ENCODE measurements at places on chromosomes 4 and X.
A peak's percentile ranks its signal among the peaks of the same experiment; 100 is the strongest.

GRCh38 chr4:13322681-13323101 is 161.4 kb downstream of the RAB28 start:
- peak; percentile 8 for DNase-seq

DNA sequence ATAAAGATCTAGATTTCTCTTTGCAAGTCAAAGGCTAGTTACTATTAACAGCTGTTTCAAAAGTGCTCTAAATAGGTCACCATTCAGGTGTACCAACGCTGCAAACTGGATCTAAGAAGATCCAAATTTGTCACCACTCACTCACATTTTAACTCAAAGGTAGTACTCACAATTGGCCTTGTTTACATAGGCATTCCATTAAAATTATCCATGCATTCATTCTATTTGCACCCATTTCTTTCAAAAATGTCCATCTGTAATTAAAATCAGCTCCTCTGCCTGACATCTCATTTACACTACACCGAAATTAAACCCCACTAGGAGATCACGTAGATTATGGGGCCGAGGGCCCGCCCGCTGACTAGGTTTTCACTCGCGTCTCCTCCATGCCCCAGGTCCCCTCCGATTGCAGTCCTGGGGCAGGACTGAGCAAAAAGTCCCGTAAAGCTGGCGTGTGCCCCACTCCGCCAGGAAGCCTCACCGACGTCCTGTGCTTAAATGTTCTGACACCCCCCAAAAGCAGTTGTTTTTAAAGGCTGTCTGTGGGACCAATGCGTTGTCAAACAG is 1.3 kb upstream of the ING2 start:
- peak; percentile 37 for DNase-seq

DNA sequence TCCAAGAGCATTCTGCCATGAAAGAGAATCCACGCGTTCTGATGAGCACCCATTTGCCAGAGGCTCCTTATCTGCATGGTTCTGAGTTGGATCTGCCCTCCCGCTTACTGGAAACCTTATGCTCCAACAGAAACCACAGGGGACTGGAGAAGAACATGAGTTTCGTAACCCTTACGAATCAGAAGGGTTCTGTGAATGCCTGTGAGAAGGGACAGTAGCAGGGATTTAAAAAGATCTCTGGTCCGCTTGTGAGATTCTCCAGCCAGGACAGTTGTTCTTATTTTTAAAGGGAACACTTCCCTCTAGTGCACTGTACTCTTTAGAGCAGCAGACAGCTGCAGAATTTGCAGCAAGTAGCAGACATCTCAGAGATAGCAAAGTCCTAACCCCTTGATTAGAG is 22.5 kb upstream of the CENPU start:
- no peak for DNase-seq

GRCh38 chrX:132226169-132226568 is 6.9 kb upstream of the RAP2C start:
- DNase-seq: no peak

DNA sequence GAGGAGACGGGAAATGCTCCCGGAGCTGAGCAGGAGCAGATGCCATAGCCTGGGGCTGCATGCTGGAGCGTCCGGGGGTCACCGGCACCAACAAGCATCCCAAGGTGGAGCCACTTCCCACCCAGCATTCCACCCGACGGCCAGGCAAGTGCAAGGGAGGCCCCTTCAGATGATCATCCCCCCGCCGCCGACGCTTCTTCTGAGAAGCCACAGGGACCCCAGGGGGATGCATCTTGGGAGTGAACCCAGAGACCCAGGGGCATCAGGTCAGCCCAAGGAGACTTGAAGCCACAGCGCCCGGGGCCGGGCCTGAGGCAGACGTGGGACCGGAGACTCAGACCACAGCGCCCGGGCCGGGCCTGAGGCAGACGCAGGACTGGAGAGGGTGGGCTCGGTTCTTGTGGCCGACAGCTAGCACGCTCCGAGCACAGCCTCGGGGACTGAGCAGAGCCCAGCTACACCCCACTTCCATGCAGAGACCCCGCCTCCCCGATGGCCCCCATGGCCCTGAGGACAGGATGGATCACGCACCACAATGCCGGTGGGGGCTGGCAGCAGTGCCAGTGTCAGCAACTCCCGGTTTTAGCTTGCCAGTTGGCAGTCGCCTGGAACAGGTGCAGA is 33.0 kb upstream of the CPLX1 start:
- no peak for DNase-seq

DNA sequence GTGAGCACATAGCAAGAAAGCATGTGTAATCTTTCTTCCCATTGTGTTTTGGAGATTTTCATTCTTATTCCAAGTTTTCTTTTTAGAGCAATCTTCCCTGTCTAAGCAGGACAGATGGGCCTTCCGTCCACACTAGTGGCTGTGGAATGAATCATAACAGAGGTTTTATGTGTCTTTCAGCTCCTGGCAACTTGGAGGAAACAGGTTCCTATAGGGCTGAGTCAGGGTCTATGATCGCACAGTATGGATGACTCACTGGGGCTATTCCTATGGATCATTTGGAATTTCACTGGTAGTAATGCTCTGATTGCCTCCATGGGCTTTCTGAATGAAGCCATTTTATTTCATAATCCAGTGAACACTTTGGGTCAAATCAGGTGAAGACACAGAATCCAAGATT is 51.8 kb upstream of the CBLL2 start:
- DNase-seq: peak; percentile 92

DNA sequence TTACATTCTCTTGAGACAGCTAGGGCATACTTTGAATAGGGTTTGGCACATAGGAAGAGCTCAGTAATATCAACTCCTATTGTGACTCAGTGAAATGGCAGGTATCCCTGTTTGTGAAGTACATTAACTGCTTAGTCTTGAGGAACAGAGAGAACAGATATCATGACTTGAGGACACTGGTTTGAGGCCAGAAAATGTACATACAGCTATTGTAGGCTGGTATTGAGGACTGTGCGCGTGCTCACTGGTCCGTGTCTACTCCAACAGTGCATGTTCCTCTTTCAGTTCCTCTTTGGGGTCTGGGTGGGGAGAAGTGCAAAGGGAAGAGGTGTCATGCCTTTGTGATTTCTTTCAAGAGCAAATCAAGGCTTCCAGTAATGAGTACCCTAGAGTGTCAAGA is 34.6 kb upstream of the TBC1D9 start:
- peak; percentile 71 for DNase-seq

- DNase-seq: no peak
Observed at GRCh38 chr4:46491455-46491854, 101.5 kb upstream of the GABRA2 start.

GRCh38 chrX:30607155-30607554 is 29.6 kb upstream of the TASL start:
- DNase-seq: peak; percentile 88

GRCh38 chr4:91758487-91758886 is 545.3 kb upstream of the GRID2 start:
- DNase-seq: peak; percentile 67

DNA sequence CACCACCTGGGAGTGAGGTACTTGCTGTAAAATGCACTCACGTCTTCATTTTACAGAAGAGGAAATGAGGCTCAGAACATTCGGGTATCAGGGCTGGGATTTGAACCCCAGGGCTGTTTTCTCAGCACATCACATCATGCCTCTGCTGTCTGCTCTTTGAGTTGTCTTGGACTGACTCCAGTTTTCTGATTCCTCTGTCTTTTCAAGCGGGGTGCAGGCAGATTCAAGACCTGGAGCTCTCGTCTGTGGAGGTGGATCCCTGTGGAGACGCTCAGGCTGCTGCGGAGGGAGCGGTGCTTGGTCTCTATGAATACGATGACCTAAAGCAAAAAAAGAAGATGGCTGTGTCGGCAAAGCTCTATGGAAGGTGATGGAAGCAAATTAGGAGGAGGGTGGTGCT is 6.3 kb downstream of the LAP3 start:
- no peak for DNase-seq

- DNase-seq: no peak
Observed at GRCh38 chrX:110432091-110432905, 73.7 kb downstream of the RTL9 start.

- DNase-seq: no peak
Observed at GRCh38 chr4:8201321-8201781, 2.3 kb downstream of the SH3TC1 start.

- DNase-seq: no peak
Observed at GRCh38 chr4:22745234-22745633, 52.5 kb downstream of the GBA3 start.

- peak; percentile 68 for DNase-seq
Observed at GRCh38 chrX:154738011-154738738, 12.7 kb downstream of the GAB3 start.

DNA sequence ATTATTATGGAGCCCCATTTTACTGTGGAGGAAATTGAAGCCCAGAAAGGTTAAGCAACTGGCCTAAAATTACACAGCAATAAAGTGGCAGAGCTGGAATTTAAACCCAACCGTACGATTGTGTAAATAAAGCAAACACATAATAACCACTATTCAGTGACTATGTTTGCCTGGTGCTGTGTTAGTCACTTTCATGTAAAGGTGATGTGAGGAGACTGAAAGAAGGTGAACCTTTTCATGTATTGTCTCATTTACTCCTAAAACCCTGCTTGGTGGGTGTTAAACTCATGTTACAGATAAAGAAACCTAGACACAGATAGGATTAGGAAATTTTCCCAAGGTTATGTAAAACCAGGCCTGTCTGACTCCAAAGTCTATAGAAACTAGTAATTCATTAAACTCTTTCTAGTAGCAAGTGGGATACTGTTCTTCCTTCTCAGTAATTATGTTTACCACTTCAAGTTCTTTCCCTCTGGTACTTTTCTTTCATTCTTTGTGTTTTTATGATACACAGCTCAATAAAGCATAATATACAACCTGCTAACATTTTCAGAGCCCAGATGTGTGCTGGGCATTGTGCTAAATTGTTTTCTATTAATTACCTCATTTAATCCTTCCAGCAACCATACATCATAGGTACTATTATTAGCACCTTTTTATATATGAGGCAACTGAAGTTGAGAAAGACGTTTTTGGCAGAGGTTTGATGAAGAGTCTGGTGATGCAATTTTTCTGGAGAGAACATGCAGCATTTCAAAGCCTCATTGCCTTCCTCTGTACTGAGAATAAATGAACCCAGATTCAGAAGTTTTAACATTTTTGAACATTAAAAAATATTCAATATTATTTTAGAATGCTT is 202.7 kb downstream of the SPRY1 start:
- DNase-seq: peak; percentile 82

DNA sequence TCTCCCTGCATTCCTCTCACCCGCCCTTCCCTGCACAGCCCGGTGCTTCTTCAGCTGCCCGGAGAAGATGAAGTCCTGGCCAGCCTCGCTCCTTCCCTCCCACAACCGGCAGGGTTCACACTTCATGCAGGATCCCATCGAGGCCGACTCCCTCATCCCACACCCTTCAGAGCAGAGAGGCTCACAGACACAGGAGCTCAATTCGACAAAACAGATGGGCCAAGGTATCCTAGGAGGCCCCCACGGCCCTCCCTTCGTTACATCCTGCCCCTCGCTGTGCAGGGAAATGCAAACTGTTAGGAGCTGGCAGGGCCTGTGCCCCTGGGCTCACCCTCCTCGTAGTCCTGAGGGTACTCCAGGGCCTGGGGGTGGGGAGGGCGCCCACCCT is 238.1 kb downstream of the DHRSX start:
- DNase-seq: no peak

GRCh38 chr4:74205559-74205958 is 47.6 kb downstream of the MTHFD2L start:
- DNase-seq: no peak

DNA sequence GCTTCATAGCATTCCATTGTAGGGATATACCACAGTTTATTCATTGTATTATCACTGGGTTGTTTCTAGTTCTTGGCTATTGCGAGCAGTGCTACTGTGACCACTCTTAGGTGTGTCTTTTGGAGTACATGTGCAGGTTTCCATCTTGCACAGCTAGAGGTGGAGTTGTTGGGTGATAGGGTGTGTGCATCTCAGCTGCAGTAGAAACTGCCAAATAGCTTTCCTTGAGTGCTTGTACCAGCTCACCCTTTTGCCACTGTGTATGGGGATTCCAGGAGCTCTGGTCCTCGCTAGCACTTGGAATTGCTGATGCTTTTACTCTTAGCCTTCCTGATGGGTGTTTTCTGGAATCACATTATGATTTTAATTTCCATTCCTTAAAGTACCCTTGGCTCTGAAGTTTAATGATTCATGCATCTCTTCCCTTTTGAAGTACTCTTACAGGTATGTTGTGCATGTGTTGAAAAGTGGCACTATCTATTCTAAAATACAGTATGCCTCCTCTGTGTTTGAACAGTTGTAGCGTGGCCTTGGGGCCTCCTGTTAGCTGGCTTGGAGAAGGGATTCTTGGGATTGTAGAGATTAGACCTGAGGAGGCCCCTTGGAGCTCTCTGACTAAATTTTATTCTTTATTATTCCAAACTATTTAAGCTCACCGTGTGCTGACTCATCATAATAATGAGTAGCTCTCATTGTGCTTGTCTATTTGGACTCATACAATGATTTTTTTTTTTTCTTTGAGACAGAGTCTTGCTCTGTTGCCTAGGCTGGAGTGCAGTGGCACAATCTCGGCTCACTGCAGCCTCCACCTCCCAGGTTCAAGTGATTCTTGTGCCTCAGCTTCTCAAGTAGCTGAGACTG is 38.4 kb downstream of the HTT start:
- DNase-seq: peak; percentile 38

GRCh38 chr4:154364066-154364845 is 127.3 kb downstream of the DCHS2 start:
- DNase-seq: no peak

- DNase-seq: no peak
Observed at GRCh38 chr4:181146051-181146450, 1097.2 kb upstream of the TENM3 start.

GRCh38 chrX:71198066-71198465 is 25.0 kb upstream of the GJB1 start:
- DNase-seq: no peak

DNA sequence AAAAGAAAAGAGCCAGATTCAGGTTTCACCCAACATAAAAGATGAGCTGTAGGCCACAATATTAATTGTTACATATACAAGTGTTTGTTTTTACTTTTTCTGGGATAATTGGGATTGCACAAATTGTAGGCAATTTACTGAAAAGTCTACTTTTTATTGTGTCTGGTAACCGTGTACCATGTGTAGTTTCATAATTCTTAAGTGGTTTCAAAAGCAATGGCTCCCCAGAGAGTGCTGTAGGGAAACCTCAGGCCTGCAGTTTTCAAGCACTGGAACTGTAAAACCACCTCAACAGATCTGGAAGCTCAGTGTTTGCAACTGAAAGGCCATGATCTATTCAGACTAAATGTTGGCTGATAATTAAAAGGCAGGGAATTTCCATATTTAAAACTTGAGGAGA is 53.9 kb upstream of the MMAA start:
- no peak for DNase-seq

- DNase-seq: no peak
Observed at GRCh38 chr4:139337612-139338011, 35.3 kb upstream of the NDUFC1 start.

GRCh38 chr4:169045862-169046584 is 36.0 kb upstream of the CBR4 start:
- no peak for DNase-seq

- peak; percentile 10 for DNase-seq
Observed at GRCh38 chrX:55758033-55758432, 40.5 kb downstream of the RRAGB start.

- DNase-seq: peak; percentile 56
Observed at GRCh38 chrX:106897259-106897658, 5.9 kb downstream of the RIPPLY1 start.

- DNase-seq: peak; percentile 49
Observed at GRCh38 chr4:55574252-55574651, 17.8 kb downstream of the PDCL2 start.

GRCh38 chrX:80807992-80808735 is 1.5 kb downstream of the BRWD3 start:
- DNase-seq: peak; percentile 74

- DNase-seq: no peak
Observed at GRCh38 chr4:78811034-78811433, 34.9 kb downstream of the BMP2K start.

All from bronchial epithelial cell (primary cell).